Umbilical cord (tissue), 2 donors: ENCODE measurements at places on chromosomes 11 and 22.
A peak's percentile ranks its signal among the peaks of the same experiment; 100 is the strongest.

DNA sequence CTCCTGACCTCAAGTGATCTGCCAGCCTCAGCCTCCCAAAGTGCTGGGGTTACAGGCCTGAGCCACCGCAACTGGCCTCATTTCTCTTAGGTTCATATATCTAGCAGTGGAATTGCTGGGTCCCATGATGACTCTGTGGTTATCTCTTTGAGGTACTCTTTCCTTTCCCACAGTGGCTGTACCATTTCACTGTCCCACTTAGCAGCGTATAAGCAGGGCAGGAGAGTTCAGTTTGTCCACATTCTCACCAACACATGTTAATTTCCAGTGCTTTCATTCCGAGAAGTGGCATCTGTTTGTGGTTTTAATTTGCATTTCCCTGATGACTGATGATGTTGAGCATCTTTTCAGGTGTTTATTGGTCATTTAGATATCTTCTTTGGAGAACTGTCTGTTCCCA, 16.4 kb downstream of the PRR5 start:
- no peak for DNase-seq

- DNase-seq = no peak
Observed at GRCh38 chr11:44788536-44789261, 61.9 kb downstream of the TSPAN18 start.

DNA sequence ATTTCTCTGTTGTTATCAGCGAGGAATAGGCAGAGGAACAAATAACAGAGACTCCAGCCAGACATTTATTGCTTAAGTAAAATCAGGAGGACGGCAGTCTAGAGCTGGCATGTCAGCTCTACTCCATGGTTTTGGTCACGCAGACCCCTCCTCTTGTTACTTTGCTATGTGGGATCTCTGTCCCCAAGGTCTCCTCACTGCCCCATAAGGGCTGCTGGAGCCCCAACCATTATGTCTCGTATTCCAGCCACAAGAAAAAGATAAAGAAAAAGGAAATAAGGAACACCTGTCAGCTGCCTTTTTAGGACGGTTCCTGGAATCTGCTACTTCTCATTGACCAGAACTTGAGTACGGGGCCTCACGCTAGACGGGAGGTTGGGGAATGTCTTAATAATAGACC, 70.4 kb downstream of the ELFN2 start:
- DNase-seq = no peak

DNA sequence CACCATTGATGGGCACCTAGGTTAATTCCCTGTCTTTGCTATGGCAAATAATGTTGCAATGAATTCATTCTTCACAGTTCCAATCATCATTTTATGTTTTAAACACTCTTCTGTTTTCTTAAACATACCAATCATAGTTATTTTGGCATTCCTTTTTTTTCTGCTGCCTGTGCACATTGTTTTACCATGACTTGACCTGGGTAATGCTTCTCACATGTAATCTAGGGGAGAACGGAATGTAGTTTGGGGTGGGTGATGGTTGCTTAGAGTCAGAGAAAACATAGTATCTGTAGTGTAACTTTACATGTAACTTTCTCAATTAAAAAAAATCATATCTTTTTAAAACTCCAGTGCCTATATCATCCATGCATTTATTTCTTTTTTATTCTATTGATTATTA, 1945.3 kb upstream of the RAG2 start:
- DNase-seq = peak; percentile 2

GRCh38 chr11:16776711-16777612, 38.5 kb downstream of the C11orf58 start:
- peak; percentile 15 for DNase-seq

- DNase-seq = no peak
Observed at GRCh38 chr11:106177311-106177710, 99.8 kb downstream of the AASDHPPT start.
